ENCODE measurements at places on chromosomes 5 and 9.

DNA sequence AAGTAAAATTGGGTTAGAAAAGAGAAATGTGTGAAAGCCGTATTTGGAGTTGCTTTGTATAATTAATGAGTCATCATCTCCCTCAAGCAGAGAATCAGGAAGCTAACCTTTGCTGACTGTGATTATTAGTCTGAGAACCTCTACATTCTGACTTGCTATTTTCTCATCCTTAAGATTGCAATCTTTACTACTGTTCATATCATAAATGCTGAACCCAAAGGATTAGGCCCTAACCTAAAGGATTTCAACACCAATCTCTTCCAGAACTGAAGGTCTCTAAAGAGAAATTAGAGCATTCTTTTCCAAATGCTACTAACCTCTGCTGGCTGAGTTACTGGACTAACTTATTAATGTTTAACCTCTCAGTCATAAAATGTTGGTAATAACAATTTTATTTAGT, 538.1 kb upstream of the MEF2C start:
- DNase-seq: no peak

DNA sequence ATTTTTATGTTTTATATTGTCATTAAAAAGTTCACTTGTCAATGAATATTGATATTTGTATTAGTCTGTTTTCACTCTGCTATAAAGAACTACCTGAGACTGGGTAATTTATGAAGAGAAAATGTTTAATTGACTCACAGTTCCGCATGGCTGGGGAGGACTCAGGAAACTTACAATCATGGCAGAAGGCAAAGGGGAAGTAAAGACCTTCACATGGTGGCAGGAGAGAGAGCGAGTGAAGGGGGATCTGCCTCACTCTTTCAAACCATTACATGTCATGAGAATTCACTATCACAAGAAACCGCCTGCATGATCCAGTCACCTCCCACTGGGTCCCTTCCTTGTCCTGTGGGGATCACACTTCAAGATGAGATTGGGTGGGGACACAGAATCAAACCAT, 27.4 kb downstream of the SRD5A1 start:
- no peak for DNase-seq

GRCh38 chr5:39449591-39449990, 24.8 kb upstream of the DAB2 start:
- no peak for DNase-seq

DNA sequence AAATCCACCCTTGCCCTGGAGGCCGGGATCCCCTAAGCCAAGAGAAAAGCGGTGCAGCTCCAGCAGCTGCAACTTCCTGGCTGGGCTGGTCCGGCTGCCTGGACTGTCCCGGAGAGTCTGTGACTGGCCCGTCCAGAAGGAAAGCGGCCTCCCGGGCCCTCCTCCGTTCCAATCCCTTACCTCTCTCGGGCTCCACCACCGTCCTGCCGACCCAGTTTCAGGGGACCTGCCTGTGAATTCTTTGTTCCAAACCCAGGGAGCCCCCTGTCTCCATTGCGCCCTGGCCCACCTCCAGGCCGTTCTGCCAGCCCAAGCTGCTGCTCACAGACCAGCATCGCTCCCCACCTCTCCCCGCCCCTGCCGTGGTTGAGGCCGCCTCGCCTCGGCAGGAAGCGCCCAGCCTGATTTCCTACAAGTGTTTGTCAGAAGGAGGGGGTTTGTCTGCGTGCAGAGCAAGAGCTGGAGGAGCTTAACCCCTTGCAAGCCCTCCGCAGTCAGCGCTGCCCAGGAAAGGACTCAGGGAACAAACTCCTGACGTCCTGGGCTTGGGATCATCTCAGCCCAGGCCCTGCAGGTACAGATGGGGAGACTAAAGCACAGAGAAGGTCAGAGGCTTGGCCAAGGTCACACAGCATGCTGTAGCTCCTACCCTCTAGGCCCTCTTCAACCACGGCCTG, at the start of gene AKNA:
Gene AKNA, minus strand, starts transcription at position 303 of the 677 bp plus-strand sequence. CDS start 6,649 bp downstream, outside the sequence.
- DNase-seq: no peak

GRCh38 chr5:135304352-135305221, 94.4 kb downstream of the MACROH2A1 start:
- DNase-seq: no peak

DNA sequence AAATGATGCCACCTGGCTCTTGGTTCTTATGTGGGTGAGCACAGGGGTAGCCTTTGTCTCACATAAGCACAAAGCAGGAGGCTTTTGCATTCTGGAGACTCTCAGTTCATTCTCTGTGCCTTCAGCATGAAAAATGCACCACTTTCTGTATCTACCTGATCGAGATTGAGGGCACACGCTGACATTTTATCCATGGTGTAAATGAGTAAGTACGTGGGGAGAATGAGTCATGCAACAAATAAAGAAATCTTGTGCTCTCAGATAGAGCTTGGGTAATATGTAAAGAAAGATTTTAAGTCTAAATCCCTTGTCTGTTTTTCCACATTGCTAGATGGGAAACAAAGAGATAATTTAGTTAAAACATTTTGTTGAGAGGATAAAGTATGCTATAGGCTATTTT, 607.2 kb upstream of the WWC1 start:
- DNase-seq: no peak

Measured in NCI-H446 treated with DMSO at 0.1 percent for 48 hours (cell line).